ENCODE measurements at places on chromosomes 16 and 17. TPM values are rescaled to one million over a fixed set of nuclear protein-coding genes. Genes with fewer than 3 reads are reported as not detected.

The EVPL gene
- 0.90 TPM for polyA plus RNA-seq

The MOSMO gene
- polyA plus RNA-seq: 28.7 TPM

The RPGRIP1L gene
- polyA plus RNA-seq: 17.1 TPM

The MYH13 gene
- polyA plus RNA-seq: not detected

The FBXO39 gene
- not detected for polyA plus RNA-seq

DNA sequence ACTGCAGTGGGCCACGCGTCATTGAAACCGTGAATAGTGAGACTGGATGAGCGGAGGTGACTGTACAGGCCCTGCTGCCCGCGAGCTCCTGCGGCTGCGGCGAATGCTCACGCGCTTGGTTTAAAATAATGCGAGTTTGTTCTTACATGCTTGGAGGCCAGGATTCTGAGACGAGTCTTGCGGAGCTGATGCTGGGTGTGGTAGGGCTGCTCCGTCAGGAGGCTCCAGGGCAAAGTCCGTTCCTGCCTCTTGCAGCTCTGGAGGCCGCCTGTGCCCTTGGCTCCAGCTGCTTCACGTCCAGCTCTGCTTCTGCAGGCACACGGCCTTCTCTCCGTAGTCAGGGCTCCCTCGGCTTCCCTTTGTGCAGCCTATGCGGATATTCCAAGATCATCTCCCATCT lies 9.5 kb downstream of the ACSF3 start:
- no peak overlapping the region for H3K4me3 ChIP-seq
- H3K36me3 ChIP-seq: peaks cover 95% of the 10 kb centered on the region
- DNase-seq: no peak
- no peaks in the 10 kb centered on the region for H3K27me3 ChIP-seq

DNA sequence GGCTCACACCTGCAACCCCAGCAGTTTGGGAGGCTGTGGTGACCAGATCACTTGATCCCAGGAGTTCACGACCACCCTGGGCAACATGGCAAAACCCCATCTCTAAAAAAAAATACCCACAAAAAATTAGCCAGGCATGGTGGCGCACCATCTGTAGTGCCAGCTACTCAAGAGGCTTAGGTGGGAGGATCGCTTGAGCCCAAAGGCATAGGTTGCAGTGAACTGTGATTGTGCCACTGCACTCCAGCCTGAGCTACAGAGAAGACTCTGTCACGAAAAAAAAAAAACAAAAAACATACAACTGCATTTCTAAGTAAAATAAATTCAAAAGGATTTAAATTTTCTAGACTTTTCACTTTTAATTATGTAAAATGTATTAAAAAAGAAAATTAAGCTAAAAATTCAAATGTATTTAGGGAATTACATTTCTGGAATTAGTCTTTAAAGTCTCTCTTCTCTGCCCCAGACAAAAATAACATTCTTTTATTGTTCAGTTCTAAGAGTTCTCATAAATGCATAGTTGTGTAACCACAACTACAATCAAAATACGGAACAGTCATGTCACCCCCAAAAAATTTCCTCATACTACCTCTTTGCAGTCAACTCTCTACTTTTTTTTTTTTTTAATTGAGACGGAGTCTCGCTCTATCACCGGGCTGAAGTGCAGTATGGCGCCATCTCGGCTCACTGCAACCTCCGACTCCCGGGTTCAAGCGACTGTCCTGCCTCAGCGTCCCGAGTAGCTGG lies 14.1 kb downstream of the FAM222B start:
- no peak overlapping the region for H3K4me3 ChIP-seq
- DNase-seq: no peak
- no peak overlapping the region for H3K27ac ChIP-seq
- peaks cover 10% of the 10 kb centered on the region for H3K36me3 ChIP-seq
- no peaks in the 10 kb centered on the region for H3K27me3 ChIP-seq

DNA sequence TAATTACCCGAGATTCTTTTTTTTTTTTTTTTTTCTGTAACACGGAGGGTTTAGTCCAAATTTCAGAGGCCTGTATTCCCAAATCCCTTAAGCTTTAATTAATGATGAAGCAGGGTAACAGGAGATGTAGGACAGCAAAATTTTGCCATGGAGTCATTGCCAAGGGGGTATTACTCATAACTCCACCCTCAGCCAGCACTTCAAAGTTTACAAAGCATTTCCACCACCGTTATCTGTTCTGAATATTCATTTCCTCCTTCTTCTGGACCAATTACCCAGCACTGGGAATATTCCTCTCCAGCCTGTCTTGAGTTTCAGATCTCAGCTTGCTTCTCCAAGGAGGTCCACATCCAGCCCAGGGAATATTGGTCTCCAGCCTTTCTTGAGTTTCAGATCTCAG lies 747.5 kb upstream of the EEF2KMT start:
- DNase-seq: no peak
- H3K4me3 ChIP-seq: no peak overlapping the region
- no peaks in the 10 kb centered on the region for H3K4me1 ChIP-seq
- H3K27ac ChIP-seq: no peak overlapping the region

DNA sequence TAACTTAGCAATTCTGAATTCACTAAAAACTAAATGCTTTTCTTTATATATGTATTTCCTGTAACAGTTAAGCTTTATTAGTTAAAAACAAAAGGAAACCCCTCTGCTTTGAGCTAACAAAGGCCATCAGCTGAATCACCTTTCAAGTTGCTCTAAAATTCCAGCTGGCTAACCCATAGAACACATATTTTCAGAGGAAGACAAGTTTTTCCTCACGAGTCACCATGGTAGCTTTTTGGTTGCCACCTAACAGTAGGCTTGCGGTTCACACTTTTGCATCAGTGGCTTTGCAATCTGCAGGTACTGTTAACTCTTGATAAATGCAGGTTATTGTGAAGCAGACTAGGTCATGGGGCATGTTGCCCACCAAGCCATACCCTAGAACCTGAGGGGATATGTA lies 57.6 kb upstream of the IRX5 start:
- H3K27me3 ChIP-seq: no peaks in the 10 kb centered on the region
- H3K27ac ChIP-seq: no peak overlapping the region
- H3K4me1 ChIP-seq: no peaks in the 10 kb centered on the region
- DNase-seq: no peak
- H3K36me3 ChIP-seq: no peaks in the 10 kb centered on the region

- no peaks in the 10 kb centered on the region for H3K27me3 ChIP-seq
- no peak overlapping the region for H3K27ac ChIP-seq
- H3K4me3 ChIP-seq: no peak overlapping the region
- peak; percentile 6 for DNase-seq
- no peaks in the 10 kb centered on the region for H3K4me1 ChIP-seq
- H3K36me3 ChIP-seq: no peaks in the 10 kb centered on the region
Observed at GRCh38 chr16:64626776-64627175, 495.1 kb downstream of the CDH11 start.

DNA sequence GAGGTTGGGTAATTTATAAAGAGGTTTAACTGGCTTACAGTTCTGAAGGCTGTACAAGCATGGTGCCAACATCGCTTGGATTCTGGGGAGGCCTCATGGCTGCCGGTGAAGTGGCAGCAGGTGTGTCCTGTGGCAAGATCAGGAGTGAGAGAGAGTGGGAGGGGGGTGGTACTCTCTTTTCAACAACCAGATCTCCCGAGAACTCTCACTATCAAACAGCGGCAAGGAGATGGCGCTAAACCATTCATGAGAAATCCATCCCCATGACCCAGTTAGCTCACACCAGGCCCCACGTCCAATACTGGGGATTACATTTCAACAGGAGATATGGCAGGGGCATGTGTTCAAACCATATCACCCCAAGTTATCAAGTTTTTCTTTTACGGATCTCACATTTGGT lies 44.0 kb upstream of the CBX4 start:
- H3K27ac ChIP-seq: no peak overlapping the region
- H3K4me1 ChIP-seq: peaks cover 2% of the 10 kb centered on the region
- H3K27me3 ChIP-seq: no peaks in the 10 kb centered on the region
- no peak overlapping the region for H3K4me3 ChIP-seq
- no peaks in the 10 kb centered on the region for H3K36me3 ChIP-seq

GRCh38 chr17:3688027-3688553 lies 7.9 kb downstream of the P2RX5 start:
- H3K36me3 ChIP-seq: peaks cover 18% of the 10 kb centered on the region

DNA sequence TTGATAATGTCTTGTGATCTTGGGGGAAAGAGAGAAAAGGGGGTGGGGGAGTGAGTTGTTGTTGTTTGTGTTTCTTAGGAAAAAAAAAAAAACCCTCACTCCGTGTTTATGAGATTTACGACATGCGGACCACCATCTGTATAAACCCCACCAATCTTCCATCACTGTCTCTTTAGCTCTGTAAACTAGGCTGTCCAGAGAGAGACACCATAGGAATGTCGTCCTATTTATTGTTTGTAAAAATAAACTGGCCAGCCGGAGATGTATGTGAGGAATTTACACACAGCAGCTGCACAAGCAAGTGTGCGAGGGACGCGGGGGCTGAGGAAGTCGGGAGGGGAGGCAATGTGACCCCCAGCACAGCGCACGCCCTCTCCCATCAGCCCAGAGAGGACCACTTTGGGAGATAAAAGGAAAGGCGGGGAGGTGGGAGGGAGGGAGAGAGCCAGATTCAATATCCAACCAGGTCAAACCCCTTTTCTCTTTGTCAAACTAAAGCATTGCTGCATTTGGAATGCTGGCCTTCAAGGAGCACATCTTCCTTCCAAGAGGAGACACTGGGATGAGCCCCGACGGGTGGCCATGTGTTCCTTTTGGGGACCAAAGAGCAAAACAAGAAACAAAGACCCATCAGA lies 136.2 kb upstream of the SALL1 start:
- H3K27me3 ChIP-seq: no peaks in the 10 kb centered on the region
- H3K4me1 ChIP-seq: peaks cover 5% of the 10 kb centered on the region
- H3K27ac ChIP-seq: no peak overlapping the region
- H3K36me3 ChIP-seq: no peaks in the 10 kb centered on the region
- H3K4me3 ChIP-seq: no peak overlapping the region

DNA sequence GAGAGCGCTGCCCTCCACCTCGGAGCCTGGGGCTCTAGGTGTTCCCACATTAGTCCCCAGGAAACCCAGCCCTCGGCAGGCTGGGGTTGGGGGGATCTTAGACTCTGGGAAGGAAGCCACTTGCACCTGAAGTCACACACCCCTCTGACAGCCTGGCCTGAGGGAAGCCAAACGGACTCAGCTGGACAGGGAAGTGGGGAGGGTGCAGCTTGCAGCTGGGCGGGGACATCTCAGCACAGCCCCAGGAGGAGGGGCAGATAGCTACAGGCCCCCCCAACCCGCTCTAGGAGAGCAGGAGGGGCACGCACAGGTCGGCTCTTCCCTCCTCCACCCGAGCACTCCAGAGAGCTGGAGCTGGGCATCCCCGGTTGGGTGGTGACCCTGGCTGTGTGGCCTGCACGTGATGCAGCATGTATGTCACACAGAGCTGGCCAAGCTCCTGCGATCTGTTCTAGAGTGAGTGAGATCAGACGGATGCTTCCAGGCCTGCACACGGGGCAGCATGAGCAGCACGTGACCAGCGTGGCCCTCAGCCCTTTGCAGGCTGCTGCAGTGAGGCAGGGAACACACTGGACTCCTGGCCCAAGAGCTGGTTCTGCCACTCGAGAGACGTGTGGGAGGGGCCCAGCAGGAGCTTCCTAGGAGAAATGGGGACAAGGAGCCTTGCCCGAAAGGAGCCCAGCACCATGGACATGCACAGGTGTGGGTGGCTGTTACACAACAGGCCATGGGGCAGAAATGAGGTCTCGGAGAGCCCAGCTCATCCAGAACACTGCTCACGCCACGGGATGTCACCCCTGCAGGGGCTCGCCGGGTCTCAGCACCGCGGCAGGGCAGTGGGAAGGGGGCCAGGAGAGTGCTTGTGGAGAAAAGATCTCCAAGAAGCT lies 15.4 kb downstream of the KIFC3 start:
- H3K4me1 ChIP-seq: peaks cover 7% of the 10 kb centered on the region
- H3K27ac ChIP-seq: no peak overlapping the region
- DNase-seq: no peak
- no peaks in the 10 kb centered on the region for H3K27me3 ChIP-seq
- H3K36me3 ChIP-seq: peaks cover 86% of the 10 kb centered on the region

DNA sequence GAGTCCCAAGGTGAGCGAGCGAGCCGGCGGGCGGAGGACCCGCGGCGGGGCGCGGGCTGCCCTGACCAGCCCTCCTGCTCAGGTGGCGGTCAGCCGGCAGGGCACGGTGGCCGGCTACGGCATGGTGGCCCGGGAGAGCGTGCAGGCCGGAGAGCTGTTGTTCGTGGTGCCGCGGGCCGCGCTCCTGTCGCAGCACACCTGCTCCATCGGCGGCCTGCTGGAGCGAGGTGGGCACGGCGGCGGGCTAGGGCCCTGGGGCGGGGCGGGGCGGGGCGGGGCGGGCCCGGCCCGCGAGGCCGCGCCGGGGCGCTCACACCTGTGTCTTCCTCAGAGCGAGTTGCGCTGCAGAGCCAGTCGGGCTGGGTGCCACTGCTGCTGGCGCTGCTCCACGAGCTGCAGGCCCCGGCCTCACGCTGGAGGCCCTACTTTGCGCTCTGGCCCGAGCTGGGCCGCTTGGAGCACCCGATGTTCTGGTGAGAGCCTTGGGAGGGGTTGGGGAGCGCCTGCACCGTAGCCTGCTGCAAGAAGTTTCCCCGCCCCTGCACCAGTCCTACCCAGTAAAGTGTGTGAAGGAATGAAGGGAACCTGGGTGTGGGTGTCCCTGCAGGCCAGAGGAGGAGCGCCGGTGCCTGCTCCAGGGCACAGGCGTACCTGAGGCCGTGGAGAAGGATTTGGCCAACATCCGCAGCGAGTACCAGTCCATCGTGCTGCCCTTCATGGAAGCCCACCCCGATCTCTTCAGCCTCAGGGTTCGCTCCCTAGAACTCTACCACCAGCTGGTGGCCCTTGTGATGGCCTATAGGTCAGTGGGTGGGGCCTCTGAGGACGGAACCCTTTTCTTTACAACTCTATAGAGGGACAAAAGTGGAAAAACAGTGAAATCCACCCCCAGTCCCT lies 802 bp downstream of the SETD6 start:
- no peak for DNase-seq
- H3K4me3 ChIP-seq: peak overlapping the region; percentile 77
- peaks cover 24% of the 10 kb centered on the region for H3K4me1 ChIP-seq
- H3K27ac ChIP-seq: peak overlapping the region; percentile 67

GRCh38 chr17:11485336-11486100 lies 112.8 kb upstream of the DNAH9 start:
- no peak overlapping the region for H3K27ac ChIP-seq
- peak; percentile 36 for DNase-seq
- peaks cover 23% of the 10 kb centered on the region for H3K4me1 ChIP-seq
- no peaks in the 10 kb centered on the region for H3K36me3 ChIP-seq

DNA sequence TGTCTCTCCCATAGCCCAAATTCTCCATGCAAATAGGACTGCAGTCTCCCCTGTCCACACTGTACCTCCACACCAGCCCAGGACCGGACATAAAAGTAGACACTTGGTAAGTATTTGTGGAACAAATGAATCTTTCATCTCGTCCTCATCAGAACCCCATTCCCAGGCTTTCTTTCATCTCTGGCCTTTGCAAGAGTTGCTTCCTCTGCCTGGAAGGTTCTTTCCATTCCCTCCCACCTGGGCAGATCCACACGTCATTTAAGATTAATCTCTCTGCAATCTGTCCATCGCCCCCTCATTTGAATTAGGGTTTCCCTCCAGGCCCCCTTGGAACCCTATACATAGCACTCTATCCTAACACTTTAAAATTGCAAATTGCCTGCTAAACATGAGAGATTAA lies 3.9 kb upstream of the NXPH3 start:
- peaks cover 52% of the 10 kb centered on the region for H3K4me1 ChIP-seq
- H3K4me3 ChIP-seq: no peak overlapping the region
- H3K27me3 ChIP-seq: peaks cover 48% of the 10 kb centered on the region
- H3K36me3 ChIP-seq: no peaks in the 10 kb centered on the region
- no peak overlapping the region for H3K27ac ChIP-seq
